ENCODE measurements at places on chromosomes 1 and 21. TPM values are rescaled to one million over a fixed set of nuclear protein-coding genes. Genes with fewer than 3 reads are reported as not detected.
A peak's percentile ranks its signal among the peaks of the same experiment; 100 is the strongest.

GRCh38 chr21:43024439-43025136 is 50.2 kb downstream of the PKNOX1 start:
- DNase-seq, result no peak

DNA sequence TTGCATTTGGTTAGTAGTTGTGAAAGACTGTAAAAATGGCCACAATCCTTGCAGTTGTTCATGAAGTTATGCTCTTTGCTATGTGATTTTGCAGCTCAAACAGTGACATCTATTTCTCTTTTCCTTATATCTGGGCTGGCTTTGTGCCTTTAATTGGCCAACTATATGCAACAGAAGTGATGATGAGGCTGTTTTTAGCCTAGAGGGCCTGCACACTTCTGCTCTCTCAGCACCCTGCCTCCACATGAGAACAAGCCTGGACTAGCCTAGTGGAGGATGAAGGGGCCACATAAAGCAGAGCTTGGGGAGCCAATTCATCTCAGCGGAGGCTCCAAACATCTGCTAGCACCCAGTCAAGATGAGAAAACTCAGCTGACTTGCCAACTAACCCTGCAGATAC is 339.8 kb downstream of the OMA1 start:
- DNase-seq, result no peak

The GPR25 gene
- not detected for total RNA-seq

DNA sequence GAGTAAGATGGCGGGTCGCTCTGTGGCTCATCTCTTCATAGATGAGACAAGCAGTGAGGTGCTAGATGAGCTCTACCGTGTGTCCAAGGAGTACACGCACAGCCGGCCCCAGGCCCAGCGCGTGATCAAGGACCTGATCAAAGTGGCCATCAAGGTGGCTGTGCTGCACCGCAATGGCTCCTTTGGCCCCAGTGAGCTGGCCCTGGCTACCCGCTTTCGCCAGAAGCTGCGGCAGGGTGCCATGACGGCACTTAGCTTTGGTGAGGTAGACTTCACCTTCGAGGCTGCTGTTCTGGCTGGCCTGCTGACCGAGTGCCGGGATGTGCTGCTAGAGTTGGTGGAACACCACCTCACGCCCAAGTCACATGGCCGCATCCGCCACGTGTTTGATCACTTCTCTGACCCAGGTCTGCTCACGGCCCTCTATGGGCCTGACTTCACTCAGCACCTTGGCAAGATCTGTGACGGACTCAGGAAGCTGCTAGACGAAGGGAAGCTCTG is 2.4 kb downstream of the TNFAIP8L2 start:
- no peak for DNase-seq

DNA sequence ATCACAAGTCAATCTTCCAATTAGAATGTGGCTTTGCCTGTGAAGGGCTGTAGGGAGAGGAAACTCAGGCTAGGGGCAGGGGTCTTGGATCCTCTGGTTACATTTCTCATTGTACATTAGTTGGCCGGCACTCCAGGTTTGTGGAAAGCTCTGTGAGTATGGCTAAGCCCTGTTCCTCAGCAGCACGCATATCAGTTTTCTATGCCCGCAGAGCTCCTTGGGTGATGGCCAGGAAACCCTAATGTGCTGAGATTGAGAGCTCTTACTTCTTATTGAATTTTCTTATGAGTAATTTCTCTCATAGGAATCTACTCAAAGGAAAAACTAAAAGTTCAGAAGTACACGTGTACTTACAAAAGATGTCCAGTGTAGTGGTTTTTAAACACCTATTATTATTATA is 30.7 kb upstream of the STMN1 start:
- no peak for DNase-seq

The NECTIN4 gene
- 5.6 TPM for total RNA-seq

- DNase-seq, result no peak
Observed at GRCh38 chr1:5818755-5819154, 173.5 kb downstream of the NPHP4 start.

DNA sequence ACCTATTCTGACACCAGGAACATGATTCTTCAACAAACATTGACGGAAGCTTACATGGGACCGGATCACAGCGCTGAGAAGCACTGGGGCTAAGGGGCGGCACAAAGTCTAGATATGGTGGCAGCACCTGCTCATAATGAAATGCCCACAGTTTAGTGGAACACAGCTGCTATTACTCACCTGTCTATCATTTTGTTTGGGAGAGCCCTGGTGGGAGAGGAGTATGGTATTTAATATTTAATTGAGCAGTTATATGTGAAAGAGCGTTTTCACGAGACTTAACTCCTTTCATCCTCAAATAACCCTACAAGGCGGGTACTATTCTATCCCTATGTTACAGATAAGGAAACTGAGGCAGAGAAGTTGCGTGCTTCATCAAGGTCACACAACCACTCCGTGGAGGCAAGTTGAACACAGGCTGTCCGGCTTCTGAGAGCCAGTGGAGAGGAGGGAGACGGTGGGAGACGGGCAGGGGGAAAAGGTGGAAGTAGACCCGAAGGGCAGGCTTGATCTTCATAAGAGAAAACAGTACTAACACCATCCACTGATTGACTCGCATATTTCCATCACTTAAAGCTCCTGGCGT is 790 bp upstream of the TSNAX start:
- DNase-seq, result no peak

DNA sequence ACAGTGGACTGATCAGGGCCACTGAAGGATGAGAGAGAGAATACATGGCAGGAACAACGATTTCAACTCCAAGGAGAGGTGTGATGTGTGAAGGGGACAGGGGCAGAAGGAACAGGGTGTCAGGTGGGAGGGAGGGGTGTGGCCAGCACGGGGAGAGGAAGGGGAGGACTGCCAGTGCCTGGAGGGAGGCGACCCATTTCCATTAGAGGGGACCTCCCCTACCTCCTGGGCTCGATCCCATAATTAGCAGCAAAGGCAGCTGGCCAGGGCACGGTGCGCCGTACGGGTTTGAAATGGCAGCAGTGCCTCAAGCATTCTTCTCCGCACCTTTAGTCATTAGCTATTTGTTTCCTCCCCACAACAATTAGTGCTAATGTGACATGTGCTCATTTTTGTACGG is 22.7 kb downstream of the CRYAA start:
- no peak for DNase-seq

The NFASC gene
- 0.16 TPM for total RNA-seq

The ZNF648 gene
- not detected for total RNA-seq

GRCh38 chr1:6040861-6041415 is 4.8 kb upstream of the KCNAB2 start:
- no peak for DNase-seq

DNA sequence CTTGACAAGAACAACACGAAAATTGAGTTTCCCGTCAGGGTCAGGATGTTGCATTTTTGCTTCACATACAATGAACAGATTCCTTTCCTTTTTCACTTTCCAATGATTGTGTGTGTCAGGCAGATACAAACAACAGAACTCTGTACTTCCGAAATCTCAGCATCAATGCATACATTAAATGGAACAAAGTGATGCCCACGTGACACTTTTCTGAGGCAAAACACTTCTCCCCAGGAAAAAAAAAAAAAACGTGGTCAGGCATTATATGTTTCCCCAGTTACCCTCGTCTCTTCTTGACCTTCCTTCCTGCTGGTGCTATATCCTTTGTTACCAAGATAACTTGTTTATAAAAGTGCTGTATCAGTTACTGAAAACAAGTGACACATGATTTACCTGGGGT is 181.8 kb downstream of the ZNF281 start:
- no peak for DNase-seq

DNA sequence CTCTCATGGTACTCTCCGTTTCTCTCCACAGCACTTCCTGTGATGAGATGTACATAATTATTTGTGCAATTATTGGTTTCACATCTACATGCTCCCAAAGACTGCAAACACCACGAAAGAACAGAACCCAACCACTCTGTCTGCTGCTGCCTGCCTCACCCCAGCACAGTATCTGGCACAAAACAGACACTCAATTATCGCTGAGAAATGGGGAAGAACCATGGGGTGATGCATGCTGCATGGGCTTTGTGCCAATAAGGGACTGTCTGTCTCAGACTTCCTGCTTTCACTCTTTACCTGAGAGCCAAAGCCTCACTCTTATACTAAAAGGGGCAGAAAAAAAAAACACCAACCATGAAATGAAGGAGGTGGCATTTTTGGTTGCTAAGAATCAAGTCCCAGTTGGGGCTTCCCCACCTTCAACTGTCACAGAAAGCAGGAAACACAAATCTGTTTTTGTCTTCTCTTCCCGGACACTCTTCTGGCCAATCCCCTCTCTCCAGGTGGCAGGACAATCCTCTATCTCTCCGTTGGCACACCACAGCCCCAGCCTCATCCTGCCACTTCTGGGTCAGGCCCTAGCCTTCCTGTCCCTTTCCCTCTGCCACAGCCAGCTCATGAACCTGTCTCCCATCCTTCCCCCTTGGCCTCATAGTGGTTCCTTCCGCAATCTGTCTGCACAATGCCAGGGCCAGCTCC is 82.0 kb downstream of the TGFBR3 start:
- peak; percentile 95 for DNase-seq

- DNase-seq, result no peak
Observed at GRCh38 chr1:59418363-59419144, 121.7 kb downstream of the FGGY start.

DNA sequence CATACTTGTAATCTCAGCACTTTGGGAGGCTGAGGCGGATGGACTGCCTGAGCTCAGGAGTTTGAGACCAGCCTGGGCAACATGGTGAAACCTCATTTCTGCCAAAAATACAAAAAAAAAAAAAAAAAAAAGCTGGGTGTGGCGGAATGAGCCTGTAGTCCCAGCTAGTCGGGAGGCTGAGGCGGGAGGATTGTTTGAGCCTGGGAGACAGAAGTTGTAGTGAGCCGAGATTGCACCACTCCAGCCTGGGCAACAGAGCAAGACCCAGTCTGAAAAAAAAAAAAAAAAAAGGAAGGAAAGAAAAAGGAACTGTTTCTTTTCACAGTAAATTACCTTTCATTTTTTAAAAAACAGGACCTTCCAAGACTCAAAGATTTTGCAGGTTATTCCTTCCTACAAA is 29.5 kb downstream of the LIN9 start:
- no peak for DNase-seq

- DNase-seq, result no peak
Observed at GRCh38 chr1:4079815-4080214, 179.7 kb upstream of the C1orf174 start.

Data from GM12878 (cell line).